ENCODE measurements at places on chromosomes 1 and 21. TPM values are rescaled to one million over a fixed set of nuclear protein-coding genes. Genes with fewer than 3 reads are reported as not detected.

KRTAP19-3 gene
- not detected for total RNA-seq

CGN gene
- 18.3 TPM for total RNA-seq

FALEC gene
- not detected for total RNA-seq

LDLRAD2 gene
- not detected for total RNA-seq

NSUN4 gene
- 14.6 TPM for total RNA-seq

VWA5B1 gene
- not detected for total RNA-seq

HORMAD1 gene
- total RNA-seq, result 10.1 TPM

OR2M3 gene
- total RNA-seq, result not detected

PDC gene
- not detected for total RNA-seq

NENF gene
- 65.8 TPM for total RNA-seq

OR14K1 gene
- not detected for total RNA-seq

OR10J1 gene
- total RNA-seq, result not detected

CCDC17 gene
- 1.6 TPM for total RNA-seq

ADAMTS5 gene
- total RNA-seq, result 1.1 TPM

ACTN2 gene
- not detected for total RNA-seq

LGR6 gene
- total RNA-seq, result 2.5 TPM

Data from esophagus squamous epithelium (tissue), 5 donors.